Skeletal muscle cell (primary cell): ENCODE measurements at places on chromosomes 5 and 9.

DNA sequence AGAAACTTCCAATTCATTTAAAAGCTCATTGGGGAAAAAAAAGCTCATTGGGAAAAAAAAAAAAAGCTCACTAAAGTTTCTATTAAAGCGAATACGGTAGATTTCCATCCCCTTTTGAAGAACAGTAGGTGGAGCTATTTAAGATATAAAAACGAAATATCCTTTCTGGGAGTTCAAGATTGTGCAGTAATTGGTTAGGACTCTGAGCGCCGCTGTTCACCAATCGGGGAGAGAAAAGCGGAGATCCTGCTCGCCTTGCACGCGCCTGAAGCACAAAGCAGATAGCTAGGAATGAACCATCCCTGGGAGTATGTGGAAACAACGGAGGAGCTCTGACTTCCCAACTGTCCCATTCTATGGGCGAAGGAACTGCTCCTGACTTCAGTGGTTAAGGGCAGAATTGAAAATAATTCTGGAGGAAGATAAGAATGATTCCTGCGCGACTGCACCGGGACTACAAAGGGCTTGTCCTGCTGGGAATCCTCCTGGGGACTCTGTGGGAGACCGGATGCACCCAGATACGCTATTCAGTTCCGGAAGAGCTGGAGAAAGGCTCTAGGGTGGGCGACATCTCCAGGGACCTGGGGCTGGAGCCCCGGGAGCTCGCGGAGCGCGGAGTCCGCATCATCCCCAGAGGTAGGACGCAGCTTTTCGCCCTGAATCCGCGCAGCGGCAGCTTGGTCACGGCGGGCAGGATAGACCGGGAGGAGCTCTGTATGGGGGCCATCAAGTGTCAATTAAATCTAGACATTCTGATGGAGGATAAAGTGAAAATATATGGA lies at the start of gene PCDHGA12:
Gene PCDHGA12 (plus strand): TSS at position 176 of the 782 bp plus-strand sequence. CDS start 253 bp downstream, at position 429.
- DNase-seq = peak; percentile 85

DNA sequence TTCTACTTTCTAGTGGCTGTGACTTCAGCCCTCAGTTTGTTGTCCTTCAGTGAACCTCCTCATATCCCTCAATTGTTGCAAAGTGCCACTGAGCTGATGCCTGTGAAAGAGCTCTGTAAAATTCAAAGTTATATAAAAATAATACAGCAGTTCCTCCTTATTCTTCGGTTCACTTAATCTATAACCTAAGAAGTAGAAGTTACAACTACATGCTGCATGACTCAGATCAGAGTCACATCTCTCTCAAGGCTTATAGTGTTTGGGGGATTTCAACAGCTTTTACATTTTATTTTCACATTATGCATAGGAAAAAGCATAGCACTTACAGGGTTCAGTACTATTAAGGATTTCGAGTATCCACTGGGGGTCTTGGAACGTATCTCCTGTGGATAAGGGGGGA lies 25.1 kb upstream of the GCNT1 start:
- peak; percentile 46 for DNase-seq

- no peak for DNase-seq
Measured at GRCh38 chr5:157900644-157901043, 41.7 kb upstream of the CLINT1 start.

- no peak for DNase-seq
Measured at GRCh38 chr5:58299256-58299655, 160.6 kb downstream of the PLK2 start.

DNA sequence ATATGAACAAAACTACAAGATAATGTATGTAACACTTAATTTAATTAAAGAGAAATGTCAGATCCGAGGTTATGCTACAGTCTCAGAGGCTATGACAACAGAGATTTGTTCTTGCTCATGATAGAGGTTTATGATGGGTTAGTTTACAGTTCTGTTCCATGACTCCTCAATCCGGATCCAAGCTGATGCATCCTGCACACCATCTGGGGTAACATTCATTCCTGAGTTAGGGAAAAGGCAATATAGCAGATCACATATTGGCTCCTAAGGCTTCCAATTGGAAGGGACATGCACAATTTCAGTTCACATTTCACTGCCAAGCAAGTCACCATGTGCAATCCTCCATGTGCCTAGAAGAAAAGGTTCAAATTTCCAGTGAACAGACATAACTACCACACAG lies 40.4 kb downstream of the ABLIM3 start:
- no peak for DNase-seq

GRCh38 chr5:116571568-116572349 lies 2.9 kb downstream of the SEMA6A start:
- DNase-seq = no peak

- DNase-seq = no peak
Measured at GRCh38 chr5:36874465-36874864, 2.1 kb upstream of the NIPBL start.

- no peak for DNase-seq
Measured at GRCh38 chr9:2720179-2720654, 2.9 kb downstream of the KCNV2 start.

- peak; percentile 96 for DNase-seq
Measured at GRCh38 chr5:96297867-96298266, 135.2 kb downstream of the PCSK1 start.

GRCh38 chr9:72843520-72844439 lies 109.1 kb downstream of the ALDH1A1 start:
- DNase-seq = no peak

GRCh38 chr9:122029898-122030297 lies 63.2 kb downstream of the TTLL11 start:
- no peak for DNase-seq

DNA sequence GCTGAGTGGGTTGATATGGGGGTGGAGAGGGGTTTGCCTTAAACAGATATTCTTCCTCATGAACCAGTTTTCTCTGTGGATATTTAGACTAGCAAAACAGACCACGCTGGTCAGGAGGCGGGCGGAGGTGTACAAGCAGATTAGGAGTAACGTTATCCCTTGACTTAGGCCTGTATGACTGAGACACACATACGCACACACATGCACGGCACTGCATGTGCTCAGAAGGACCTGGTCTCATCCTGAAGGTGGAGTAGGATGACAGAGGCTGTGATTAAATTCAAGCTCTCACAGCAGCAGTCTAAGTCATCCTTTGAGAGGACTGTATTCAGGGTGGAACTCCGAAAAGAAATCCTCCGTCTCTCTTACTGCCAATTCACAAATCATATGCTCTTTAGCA lies 209.7 kb downstream of the DIRAS2 start:
- no peak for DNase-seq

DNA sequence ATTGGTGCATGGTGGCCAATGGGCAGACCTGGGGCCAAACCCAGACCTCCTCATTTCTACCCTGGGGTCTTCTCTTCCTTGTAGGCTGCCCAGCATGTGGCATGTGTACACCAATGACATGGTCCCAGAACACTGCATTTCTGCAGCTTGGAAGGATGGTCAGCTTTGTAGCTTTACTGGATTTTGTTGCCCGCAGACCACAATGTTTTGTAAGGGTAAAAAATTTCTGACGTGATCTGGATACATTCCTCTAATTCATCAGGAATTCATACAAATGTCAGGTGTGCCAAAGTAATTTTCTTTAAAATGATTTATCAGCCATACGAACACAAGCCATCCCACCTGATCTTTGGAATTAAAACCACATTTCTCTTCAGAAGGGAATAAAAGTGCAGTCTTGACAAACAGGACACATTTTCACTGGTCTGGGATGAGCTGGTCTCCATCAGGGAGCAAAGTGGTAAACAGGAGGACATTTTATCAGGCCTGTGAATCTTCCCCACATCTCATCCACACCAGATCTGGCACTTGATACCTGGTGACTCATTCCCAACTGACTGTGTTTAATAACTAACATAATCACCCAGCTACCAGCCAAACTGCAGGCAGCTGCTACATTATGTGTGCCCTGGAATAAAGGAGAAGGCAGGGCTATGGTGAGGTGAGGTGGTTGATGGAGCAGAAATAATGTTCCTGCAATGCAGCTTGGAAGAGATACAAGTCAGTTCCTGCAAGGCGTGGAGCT lies 103.9 kb downstream of the SPOCK1 start:
- DNase-seq = no peak

GRCh38 chr5:147701468-147701867 lies 81.1 kb downstream of the JAKMIP2 start:
- DNase-seq = no peak

GRCh38 chr9:95778957-95779356 lies 96.5 kb upstream of the ERCC6L2 start:
- peak; percentile 86 for DNase-seq

DNA sequence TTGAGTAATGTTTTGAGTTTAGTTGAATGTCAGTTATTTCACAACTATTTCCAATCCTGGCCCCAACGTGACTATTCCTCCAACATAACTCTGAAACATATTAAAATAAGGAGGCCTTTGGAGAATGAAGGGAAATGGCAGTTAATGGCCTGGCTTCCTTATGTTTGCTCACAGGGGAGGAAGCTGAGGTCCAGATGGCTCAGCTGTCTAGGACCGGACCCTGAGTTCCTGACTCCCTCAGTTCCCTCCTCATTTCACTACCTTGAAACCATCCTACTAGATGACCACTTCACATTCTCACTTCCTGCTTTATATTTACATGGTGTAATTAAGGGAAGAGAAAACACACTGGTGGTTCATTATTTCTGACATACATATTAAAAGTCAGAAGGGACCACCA lies 6.6 kb downstream of the OTULINL start:
- DNase-seq = no peak
